ENCODE measurements at places on chromosomes 2 and 18. TPM values are rescaled to one million over a fixed set of nuclear protein-coding genes. Genes with fewer than 3 reads are reported as not detected.

- DNase-seq, result no peak
Measured at GRCh38 chr2:59693231-59693959, 860.1 kb downstream of the BCL11A start.

- no peak for DNase-seq
Measured at GRCh38 chr2:127313406-127313805, 19.5 kb upstream of the ERCC3 start.

GRCh38 chr2:194750926-194751325, 906.1 kb upstream of the SLC39A10 start:
- no peak for DNase-seq

DNA sequence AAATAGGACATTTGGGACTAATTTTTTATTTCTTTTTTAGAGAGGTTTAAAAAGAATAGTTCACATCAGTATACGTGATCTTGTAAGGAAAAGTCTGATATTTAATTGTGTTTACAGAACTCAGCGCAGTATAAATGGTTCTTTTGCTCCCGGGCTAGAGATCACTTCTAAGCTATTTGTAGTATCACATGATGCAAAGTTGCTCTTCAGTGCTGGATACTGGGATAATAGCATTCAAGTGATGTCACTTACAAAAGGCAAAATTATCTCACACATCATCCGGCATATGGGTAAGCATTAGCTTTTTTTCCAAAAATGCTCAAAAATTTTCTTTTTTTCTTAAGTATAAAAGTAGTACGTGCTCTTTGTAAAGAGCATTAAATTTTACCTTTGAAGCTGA, 37.4 kb upstream of the CYP20A1 start:
- no peak for DNase-seq

Gene DES
- total RNA-seq, result not detected

Gene SCN7A
- not detected for total RNA-seq

DNA sequence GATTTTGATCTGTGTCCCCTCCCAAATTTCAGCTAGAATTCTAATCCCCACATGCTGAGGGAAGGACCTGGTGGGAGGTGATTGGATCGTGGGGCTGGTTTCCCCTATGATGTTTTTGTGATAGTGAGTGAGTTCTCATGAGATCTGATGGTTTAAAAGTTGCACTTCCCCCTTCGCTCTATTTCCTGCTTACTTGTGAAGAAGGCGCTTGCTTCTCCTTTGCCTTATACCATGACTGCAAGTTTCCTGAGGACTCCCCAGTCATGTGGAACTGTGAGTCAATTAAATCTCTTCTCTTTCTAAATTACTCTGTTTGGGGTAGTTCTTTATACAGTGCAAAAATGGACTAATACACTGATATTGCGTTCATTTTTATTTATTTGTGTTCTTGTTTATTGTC, 636.8 kb upstream of the LINC00305 start:
- no peak for DNase-seq

- no peak for DNase-seq
Measured at GRCh38 chr2:72793798-72794440, 31.9 kb downstream of the EXOC6B start.

DNA sequence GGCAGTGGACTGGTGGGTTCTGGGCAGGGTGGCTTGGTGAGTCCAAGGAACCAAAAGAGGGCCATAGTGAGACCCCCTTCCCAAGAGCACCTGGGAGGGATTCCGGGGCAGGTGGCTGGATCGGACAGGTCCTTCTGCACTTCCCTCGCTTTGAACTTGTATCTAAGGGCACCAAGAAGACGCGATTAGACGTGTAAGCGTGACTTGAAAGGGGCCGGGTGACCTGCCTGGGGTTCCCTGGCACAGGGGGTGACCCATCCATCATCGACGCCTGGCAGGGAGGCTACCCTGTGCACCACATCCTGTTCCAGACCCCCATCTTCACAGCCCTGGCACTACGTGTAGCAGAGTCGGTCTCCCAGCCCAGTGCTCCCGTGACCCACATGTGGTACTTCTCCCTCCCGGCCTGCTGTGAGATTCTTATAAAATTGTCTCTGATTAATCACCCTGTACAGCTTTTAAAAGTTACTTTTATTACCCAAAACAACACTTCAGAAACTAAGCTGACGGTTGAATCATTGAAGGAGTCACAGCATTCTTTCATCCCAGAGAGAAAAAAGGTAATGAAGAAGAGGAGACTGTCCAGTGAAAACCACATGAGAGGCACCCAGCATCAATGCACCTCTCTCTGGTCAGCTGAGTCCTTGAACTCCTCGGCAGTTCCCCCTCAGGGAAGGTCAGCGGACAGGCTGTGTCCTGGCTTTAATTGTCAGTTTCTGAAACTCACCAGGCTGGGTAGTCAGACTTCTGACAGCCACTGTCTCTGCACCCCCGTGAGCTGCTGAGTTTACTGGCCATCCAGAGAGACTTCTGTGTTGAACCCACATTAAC, 13.0 kb downstream of the SH3BP4 start:
- DNase-seq, result no peak

DNA sequence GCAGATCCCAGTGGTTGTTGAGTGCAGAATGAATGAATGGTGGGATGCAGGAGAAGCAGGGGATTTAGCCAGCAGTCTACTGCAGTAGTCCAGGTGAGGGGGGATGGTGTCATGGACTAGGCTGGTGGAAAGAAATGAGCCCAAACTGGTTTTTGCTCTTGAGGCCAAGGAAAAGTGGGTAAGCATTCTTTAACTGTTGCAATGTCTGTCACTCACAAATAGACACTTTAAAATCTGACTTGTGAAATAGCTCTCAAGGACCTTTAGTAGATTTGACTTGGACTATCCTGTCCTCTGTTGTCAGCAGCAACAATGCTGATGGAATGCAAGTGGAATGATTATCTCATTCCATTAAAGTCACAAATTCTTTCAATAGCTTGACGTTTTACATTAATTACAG, 37.5 kb upstream of the STK17B start:
- peak; percentile 30 for DNase-seq

- DNase-seq, result no peak
Measured at GRCh38 chr2:81481994-81482368, 1177.4 kb upstream of the LRRTM1 start.

Gene SMAD2
- total RNA-seq, result 134 TPM

DNA sequence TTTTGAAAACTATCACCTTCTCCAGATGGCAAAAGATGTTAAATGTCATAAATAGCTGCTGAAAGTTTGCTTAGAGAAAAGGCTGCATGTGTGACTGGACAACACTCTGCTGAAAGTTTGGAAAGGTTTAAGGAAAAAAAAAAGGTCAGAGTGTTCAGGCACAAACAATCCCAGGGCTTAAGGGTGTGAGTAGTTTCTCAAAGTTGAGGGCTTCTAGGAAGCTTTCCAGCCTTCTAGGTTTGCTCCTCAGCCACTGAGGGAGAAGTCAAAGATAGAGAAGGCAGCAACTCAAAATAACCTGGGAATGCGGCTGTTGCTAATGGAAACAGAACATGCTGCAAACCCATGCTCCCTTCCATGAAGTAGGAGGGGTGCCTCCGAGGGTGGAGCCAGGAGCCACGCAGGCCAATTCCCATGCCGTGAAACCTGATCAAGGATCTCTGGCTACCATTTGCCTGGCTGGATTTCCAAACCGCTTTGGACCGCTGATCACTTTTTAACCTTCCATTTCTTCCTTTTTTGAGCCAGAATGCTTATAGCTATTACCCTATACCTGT, 88.0 kb downstream of the TEX51 start:
- no peak for DNase-seq

DNA sequence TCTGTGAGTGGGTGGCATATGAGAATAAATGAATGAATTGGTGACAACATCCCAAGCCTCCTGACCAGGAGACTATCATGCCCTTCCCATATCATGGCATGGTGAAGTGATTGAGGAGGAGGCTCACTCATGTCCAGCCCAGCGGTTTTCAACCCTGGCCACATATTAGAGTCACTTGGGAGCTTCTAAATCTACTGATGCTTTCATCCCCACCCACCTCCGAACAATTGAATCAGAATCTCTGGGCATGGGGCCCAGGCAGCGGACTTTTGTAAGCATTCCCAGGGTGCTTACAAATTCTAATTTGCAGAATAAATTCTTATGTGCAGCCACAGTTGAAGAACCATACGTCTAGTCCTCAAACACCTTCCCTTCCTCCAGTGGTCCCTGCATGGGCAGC, 81.7 kb upstream of the SEC11C start:
- DNase-seq, result no peak

Gene SERPINB11
- not detected for total RNA-seq

DNA sequence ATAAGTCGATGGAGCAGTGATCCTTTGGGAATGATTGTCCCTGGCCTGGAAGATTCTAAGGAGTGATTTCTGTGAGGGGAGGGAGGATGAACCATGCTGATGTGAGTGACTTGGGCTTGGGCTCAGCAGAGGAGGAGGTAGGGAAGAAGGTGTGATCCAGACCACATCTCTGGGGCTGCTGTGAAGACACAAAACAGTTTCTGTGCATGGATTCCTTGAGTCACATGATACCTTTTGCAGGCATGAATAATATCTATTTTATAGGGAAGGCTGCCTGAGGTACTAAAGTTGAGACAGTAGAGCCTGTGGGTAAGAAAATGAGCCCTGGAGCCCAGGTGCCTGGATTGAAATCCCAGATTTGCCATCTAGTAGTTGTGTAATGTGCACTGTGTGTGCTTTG, 29.8 kb downstream of the SLC1A4 start:
- DNase-seq, result no peak

DNA sequence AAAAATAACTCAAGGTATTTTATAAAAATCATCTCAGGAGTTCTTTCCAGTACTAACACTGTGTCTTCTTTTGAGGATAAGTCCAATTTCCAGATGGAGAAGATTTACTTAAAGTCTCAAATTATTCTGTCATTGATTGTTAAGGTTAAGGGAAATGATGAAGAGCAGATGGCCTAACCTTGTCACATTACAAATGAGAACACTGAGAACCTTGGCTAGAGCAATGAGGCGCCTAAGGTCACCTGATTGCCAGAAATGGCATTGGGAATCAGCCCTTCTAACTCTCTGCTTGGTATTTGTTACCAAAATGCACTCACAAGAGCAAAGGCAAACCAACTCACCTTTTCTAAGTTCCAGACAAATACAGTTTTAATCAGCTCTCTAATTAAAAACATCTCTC, 835.1 kb downstream of the RNF144A start:
- DNase-seq, result no peak

DNA sequence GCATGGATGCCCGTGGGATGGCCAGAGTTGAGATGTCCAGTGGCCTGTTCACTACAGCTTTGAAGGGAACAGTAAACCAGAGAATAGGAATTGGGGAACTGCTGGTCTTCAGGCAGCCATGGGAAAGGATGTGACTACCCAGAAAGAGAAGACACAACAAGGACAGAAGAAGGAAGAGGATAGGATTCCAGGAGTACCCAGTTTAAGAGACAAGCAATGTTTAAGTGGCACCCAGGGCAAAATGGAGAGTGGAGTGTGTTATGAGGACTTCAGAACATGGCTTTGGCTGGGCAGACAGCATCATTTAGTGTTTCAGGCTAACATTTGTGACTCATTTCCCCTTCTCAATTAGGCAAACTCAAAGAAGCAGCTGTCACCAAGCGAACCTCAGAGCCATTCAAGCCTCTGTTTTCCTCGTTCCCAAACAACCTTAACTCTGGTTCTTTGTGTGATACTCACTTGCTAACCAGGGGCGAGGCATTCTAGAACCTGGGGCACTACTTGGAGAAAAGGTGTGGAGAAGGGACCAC, 4.0 kb upstream of the FAM124B start:
- DNase-seq, result no peak

GRCh38 chr2:46387292-46387691, 90.1 kb downstream of the EPAS1 start:
- DNase-seq, result no peak

DNA sequence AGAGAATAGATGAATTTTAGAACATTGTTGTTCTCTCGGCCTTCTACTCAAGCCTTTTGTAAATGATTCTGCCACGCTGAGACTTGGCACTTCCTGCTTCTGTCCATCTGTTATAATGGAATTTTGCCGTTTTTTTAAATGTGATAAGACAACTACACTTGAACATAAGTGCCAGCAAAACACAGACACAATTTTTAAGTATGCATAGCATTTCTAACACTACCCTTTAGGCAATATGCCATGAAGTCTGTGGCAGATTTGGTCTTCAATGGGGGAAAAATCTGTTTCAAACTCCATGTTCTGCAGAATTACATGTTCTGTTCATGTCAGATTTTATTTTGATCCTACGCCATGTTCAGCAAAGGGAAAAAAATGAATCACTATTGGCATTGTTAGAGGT, 1170.7 kb upstream of the SLC39A10 start:
- DNase-seq, result no peak

Gene ATP6V1C2
- total RNA-seq, result 0.61 TPM

Gene UNC80
- not detected for total RNA-seq

DNA sequence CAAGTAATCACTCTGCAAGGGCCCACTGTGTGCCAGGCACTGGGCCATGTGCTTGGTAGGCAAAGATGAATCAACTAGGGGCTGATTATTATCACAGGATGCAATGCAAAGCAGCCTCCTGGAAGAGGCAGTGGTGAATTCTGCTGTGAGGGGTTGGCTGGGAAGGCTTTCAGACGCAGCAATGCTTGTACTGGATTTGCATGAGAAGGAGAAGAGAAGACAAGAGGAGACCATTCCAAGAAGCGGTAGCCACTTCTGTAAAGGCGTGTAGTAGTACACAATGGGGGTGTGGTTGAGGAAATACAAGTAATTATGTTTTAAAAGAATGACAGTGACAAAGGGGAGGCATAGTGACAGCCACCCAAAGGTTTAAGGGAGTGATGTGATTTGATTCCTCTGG, 502.7 kb downstream of the PLCL1 start:
- DNase-seq, result no peak

GRCh38 chr18:48485828-48486405, 52.9 kb upstream of the CTIF start:
- no peak for DNase-seq

- no peak for DNase-seq
Measured at GRCh38 chr2:191611614-191612013, 66.3 kb upstream of the NABP1 start.

DNA sequence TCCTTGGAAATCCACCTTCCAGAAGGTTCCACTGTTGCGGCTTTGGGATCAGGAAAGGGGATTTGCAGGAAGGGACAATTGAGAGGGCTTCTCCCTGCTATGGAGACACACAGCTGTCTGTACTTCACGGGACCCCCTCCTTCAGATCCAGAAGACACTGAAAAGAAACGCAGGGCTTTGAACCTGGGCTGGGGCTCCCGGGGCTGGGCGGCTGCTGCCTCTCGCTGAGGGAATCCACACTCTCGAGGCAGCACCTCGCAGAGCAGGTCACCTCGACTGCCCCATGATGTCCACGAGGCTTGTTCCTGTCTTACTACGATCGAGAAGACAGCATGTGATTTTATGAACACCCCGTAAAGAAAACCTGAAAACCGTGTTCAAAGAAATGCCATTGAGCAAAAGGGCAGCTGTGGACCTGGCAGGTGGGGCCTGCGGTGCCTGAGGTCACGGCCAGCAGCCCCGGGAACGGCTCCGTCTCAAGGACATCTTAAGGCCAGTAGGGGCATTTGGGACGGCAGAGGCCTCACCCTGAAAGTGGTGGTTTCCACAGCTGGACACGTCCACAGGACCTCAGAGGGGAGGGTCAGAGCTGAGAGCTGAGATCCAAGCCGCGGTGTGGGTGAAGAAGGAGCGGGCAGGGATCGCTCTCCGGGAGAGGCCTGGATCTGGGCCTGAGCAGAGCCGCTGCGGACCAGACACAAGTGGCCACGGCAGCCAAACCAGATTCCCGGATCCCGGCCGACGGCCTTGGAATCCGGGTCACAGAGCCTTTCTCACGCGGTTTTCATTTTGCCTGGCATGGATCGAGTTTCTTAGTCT, 165.7 kb downstream of the RTP5 start:
- DNase-seq, result no peak

All from Calu3 (cell line).